Cerebellum (tissue), 4 donors: ENCODE measurements at places on chromosomes 6 and 20. TPM values are rescaled to one million over a fixed set of nuclear protein-coding genes. Genes with fewer than 3 reads are reported as not detected.

- DNase-seq = no peak
Observed at GRCh38 chr20:6040958-6041807, 12.7 kb downstream of the LRRN4 start.

- no peak for DNase-seq
Observed at GRCh38 chr6:164856138-164856537, 453.3 kb downstream of the C6orf118 start.

The MRPS18A gene
- total RNA-seq = 17.0 TPM

GRCh38 chr20:58261660-58262059 lies 33.2 kb upstream of the ANKRD60 start:
- DNase-seq = no peak

DNA sequence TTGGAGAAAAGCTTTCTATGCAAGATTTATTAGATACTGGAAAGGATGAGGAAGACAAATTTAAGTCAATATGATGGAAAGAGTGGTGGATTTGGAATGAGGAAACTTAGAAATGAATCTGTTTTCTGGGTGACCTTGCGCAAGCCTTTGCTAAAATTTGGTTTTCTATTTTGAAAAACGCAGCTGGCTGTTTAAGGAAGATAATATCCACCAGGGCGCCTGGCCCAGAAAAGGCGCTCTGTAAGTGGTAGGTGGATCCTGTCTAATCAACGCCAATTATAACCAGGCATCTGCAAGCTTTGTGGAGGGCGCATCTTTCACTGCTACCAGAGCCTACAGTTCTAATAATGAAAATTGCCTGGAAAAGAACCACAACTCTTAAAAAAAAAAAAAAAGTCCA lies 398 bp upstream of the SPATS1 start:
- DNase-seq = no peak

DNA sequence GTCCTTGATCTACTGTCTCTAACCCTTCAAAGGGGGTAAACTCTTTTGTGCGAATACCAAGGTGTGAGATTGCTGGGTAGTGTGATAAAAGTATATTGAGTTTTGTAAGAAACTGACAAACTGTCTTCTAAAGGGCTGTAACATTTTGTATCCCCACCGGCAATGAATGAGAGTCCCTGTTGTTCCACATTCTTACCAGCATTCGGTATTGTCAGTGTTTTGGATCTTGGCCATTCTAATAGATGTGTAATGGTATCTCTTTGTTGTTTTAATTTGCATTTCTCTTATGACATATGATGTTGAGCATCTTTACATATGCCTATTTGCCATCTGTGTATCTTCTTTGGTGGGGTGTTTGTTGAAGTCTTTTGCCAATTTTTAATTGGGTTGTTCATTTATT lies 1090.7 kb downstream of the KIF16B start:
- DNase-seq = no peak

The HLA-DQA2 gene
- not detected for total RNA-seq

- DNase-seq = peak; percentile 24
Observed at GRCh38 chr6:32149092-32149755, 2.5 kb downstream of the PRRT1 start.
